Urothelium cell line (cell line): ENCODE measurements at places on chromosomes 7 and 10.

DNA sequence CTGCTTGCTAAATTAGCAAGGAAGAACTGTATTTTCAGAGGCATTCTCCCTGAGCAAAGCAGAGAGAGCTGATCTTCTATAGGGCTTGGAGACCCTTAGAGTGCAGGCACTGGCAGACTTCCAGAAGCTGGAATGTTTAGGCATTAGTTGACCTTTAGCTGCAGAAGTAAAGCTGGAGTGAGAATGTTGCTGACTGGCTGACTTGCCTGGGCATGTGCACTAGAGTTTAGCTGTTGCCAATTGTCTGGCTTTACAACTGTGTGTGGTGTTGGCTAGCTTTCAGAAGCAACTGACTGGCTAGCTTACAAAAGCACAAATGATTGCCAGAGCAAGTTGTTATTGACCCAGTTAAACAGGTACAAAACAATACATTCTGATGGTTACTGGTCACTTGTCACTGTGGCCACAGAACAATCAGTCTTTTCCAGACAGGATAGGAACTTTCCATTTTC lies 25.1 kb downstream of the FAM13C start:
- peak; percentile 72 for DNase-seq

DNA sequence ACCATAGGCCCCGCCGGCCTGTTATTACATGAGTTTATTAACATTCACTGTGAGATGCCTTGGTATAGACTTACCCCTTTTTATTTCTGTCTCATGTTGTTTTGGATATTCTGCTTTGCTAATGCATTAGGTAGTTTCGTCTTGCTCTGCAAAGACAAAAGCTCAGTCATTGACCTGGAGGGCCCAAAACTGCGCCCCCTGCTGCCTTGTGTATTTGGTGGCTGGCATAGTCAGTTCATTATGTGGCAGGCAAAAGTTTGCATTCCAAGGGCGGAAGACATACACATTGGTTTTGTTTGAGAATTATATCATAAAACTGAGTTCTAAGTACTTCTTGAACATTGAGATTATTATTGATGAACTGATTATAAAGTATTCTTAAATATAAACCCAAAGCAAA lies 372.5 kb downstream of the SDK1 start:
- peak; percentile 65 for DNase-seq

DNA sequence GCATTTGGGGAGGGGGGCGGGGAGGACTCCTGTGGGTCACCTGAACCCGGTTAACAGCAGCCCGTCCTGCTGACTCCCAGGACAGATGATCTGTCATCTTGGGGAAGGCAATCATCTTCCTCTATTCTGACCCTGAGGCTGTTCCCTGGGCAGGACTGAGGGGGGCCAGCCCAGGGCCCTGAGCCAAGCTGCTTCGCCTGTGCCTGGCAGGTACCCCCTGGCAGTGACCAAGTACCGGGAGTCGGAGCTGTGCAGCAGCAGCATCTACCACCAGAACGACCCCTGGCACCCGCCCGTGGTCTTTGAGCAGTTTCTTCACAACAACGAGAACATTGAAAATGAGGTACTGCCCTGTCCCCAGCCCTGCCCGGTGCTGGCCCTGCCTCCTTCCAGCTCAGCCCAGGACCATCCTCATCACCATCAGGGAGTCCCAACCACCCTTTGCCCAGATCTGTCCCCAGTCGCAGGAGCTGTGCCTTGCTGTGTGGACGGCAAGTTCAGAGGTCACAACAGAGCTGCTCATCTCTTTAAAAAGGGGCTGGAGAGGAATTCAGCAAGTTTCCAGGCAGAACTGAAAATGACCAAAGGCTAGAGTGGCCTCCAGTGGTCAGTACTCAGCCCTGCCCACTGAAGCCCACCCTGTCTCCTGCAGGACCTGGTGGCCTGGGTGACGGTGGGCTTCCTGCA lies 8.1 kb downstream of the AOC1 start:
- no peak for DNase-seq

DNA sequence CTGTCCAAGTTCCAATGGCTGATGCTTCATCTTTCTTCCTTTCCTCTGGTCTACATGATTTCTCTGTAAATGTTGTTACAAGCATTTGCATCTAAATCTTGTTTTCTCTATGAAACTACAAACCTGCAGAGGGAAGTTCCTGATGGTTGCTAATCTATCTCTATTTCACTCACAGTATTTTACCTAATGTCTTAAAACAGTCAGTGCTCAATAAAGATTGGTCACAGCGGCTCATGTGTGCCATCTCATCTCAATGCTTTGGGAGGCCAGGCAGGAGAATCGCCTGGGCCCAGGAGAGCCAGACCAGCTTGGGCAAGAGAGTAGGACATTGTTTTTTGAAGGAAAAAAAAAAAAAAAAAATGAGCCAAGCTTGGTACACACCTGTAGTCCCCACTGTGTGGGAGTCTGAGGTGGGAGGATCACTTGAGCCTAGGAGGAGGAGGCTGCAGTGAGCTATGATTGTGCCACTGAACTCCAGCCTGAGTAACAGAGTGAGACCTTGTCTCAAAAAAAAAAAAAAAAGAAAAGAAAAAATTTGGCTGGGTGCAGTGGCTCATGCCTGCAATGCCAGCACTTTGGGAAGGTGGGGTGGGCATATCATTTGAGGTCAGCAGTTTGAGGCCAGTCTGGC lies 71.3 kb upstream of the ARMC3 start:
- DNase-seq, result no peak

DNA sequence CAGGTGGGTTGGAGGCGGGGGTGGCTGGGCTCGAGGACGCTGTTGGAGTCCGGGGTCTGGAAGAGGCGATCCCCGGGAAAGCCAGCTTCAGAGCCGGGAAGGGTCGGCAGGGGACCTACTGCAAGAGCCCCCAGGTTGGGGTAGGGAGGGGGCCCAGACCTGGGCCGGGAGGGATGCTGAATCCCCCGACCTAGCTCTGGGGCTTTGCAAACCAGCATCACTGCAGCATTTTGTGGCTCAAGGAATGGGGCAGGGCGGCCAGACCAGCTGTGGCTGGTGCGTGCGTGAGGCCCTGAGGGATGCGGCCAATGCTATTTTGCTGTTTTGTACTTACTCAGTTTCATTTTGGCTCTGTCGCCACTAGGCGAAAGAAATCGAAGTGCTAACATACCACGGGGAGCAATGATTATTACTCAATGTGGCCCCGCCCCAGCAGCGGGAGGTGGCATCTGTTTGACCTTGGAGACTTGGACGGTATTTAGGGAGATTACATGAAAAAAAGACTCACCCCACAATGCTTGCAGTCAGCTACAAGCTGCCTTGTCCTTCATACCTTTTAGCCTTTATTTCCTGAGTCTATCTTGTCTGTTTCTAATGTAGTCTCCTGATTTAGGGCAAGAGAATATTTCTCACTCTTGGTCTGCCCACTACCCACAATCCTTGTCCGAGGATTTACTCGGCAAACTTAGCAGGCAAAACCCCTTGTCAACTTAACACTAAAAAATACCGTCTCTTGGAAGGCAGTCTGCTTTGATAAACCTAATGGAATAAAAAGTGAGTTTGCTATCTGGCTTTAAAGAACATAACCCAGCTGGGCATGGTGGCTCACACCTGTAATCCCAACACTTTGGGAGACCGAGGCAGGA lies 16.2 kb downstream of the HSPB1 start:
- DNase-seq, result peak; percentile 68

- DNase-seq, result no peak
These were observed 70.2 kb downstream of the CAV1 start for GRCh38 chr7:116595063-116595462.

- DNase-seq, result no peak
These were observed 11.4 kb upstream of the INPP5F start for GRCh38 chr10:119714484-119714816.

DNA sequence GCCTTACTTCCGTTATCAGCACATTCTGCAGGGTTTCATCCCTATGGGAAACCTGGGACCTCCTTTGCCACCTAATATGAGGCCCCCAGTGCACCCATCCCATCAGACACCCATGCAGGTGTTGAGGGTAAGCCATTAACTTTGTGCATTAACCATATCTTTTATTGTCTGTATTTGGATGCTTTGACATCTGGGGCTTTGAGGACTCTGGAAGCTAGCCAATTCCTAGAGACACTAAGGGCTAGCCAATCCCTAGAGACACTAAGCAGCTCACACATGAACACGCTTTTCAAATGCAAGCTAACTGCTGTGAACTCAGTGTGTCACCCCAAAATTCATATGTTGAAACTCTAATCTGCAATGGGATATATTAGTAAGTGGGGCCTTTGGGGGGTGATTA lies 272.5 kb upstream of the COBL start:
- DNase-seq, result no peak

DNA sequence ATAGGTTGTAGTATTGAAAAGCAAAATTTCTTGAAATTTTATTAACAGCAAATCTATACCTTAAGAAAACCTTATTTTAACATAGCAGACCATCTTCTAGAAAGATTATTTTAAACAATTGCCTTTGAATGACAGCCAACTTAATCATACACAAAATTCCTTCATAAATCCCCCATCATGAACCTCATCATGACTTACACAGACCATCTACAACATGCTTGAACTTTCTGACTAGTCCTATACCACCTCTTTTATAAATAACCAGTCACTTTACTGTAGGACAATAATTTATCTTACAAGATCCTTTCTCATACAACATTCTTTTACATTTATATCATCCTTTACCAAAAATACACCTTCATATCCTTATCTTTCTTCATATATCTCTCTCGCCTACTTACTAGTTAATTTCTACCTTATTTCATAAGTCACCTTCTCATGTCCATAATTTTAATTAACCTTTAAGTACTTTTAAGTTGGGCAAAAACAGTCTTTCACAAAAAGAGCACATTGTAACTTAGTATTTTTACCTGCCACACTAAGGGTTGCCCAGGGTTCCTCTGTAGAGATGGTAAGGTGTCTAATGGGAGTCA lies 16.6 kb upstream of the PTN start:
- no peak for DNase-seq

DNA sequence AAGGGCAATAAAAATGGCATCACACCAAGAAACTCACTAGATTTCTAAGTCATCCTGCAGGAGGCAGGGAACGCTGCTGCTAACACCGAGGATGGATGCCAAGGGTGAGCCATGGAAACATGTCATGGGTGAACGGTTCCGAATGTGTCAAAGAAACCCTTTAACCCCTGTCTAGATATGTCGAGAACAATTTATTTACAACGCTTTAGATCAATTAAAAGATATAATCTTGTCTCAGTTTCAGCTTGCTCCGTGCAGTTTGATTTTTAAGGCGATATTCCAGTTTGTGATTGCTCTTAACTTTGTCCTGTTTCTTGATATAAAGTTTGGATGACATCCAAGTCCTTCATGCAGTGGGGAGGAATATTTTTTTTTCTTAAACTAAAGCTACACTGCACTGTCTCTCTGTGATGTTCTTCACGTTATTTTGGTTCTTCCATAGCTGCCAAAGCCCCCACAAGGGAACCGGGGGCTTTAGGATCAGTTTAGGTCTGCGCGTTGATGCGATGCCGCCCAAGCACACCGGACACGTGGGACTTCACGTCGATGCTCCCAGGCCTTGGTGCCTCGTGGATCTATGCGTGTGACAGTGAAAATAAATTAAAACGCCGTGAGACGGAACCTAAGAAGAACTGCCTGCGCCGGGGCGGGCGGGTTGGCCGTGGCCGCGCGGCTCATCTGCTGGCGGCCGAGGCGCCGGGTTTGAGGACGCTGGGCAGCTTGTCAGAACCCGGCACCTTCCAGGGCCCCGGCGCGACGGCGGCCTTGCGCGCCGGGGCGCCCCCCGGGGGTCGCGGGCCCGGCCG lies 220.3 kb downstream of the PHTF2 start:
- peak; percentile 56 for DNase-seq

DNA sequence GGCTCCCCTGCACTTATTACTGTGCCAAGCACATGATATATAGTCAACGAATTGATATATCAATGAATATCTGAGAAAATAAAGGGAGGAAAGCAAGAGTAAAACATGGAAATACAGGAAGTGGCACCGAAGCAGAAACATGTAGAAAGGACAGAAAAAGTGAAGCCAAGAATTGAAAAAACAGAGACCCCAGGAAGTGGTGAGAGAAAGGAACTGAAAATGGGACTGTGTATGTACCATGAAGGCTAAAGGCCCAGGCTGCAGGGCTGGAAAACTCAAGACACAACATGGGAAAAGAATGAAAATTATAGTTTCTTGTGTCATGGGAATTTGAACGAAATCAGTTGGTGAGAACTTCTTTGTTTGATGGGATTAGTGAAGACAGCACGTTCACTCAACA lies 60.6 kb downstream of the MAP3K8 start:
- no peak for DNase-seq

DNA sequence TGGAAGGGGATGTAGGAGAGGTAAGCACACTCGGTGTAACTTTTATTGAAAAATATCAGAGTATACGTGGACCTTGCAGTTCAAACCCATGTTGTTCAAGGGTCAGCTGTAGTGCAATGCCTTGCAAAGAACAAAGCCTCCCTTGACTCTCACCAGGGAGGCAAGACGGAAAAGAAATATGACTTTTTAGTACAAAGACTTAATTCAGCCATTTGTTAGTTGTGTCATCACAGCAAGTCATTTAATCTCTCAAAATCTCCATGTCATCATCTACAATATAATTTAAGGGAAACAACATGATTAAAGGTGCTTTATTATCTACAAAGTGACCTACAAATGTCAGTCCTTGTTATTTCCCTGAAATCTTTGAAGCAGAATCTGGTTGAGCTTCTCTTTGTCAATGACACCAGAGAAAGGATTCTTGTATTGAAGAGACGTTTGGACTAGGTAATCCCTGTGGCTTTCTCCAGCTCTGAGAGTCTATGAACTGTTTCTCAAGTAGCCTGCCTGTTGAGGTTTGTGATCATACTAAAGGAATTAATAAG lies 502.8 kb downstream of the REEP3 start:
- DNase-seq, result no peak

DNA sequence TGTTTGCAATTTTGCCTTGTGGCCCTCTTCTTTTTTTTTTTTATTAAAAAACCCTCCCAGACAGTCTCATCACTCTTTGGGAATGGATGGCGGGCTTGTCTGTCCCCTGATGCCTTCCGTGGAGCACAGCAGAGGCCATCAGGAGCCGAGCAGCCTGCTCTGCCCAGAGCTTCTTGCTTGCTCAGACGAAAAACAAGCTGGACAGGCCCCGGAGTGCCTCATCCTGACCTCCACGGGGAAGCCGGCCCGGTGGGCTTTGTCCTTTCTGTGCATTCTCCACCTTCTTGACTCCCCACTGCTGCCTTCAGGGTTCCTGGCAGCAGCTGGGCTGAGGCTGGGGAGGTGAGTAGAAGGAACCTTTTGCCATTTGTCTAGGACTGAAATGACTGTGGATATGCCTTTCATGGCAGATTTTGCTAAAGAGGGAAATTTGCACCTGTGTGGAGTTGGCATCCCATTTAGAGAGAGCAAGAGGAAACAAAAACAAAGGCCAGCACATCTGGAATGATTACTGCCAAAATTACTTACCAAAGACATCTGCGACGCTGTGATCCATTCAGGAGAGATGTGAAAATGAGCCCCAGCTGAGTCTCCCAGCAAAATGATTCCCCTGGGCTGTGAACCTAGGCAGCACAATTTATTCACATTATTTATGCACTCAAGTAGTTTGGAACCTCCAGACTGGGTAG lies 108.3 kb downstream of the AOAH start:
- DNase-seq, result no peak

DNA sequence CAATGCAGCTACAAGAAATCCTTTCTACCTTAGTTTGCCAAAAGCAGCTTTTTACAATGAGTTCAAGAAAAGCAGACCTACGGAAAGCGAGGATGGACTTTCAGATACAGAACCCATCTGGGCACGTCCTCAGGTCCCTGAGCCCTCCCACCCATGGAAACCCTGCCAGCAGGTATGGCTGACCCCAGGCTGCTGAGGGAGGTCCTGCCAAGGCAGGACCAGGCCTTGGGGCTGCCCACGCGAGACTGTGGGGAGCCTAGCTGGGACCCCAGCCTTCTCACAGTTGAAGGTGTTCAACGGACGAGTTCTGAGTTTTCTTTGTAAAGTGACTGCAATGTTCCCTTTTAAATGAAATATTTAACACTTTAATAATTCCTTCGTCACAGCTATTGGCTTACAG lies 245.0 kb downstream of the MGMT start:
- no peak for DNase-seq
